ENCODE measurements at places on chromosomes 7 and 10.

DNA sequence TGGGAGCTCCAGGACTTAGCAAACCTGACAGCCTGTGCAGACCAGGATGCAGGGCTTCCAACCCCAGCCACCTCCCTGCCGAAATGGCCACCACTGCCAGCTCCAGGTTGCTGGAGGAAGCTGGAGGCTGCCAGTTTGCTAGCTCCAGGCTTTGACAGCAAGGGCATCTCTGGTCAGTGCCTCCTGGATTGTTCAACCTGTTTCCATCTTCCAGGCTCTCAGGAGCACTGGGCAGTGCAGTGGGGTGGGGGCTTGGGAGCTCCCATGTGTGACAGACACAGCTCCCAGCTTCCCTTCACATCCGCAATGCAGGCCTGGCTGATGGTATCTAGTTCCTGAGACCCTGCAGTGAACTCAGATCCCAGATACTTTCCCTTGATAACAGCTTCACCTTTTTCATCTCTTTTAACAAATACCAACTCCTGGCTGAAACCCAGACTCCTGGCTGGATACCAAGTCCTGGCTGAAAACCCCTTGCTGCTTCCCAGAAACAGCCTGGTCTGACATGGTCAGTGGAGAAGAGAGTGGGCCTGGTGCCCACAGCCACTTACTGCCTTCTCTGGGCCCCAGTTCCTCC lies 20.8 kb upstream of the RET start:
- no peak for DNase-seq

DNA sequence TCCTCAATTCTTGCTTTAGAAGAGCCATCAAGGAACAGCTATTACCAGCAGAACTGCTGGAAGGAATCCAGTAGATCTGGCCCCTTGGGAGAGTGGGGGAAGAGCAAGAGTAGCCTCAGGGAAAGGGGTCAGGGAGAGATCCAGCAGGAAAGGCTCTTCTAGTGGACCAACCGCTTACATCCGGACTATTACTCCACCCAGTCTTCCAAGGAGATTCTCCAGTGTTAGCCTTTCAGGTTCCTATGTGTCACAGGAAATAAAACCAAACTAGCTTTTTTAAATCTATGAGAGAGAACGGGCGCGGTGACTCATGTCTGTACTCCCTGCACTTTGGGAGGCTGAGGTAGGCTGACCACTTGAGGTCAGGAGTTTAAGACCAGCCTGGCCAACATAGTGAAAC lies 34.3 kb downstream of the TET1 start:
- DNase-seq, result no peak

DNA sequence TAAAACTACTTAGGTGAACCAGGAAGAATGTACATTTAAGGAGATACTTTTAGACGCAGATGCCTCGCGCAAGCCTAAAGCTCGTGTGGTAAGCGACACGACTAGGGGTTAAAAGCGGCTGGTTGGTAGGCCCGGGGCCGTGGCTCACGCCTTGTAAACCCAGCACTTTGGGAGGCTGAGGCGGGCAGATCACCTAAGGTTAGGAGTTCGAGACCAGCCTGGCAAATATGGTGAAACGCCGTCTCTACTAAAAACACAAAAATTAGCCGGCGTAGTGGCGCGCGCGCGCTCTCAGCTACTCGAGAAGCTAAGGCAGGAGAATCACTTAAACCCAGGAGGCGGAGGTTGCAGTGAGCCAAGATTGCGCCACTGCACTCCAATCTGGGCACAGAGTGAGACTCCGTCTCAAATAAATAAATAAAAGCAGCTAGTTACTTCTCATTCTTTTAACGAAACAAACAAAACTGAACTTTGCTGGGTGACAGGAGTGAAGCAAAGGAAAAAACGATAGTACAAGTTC lies 879 bp downstream of the NUDT5 start:
- peak; percentile 13 for DNase-seq

GRCh38 chr10:30854656-30855055 lies 177.0 kb downstream of the ZNF438 start:
- DNase-seq, result no peak

GRCh38 chr7:94483843-94484242 lies 25.8 kb upstream of the CASD1 start:
- no peak for DNase-seq

GRCh38 chr10:11587722-11588259 lies 23.7 kb downstream of the USP6NL start:
- no peak for DNase-seq

DNA sequence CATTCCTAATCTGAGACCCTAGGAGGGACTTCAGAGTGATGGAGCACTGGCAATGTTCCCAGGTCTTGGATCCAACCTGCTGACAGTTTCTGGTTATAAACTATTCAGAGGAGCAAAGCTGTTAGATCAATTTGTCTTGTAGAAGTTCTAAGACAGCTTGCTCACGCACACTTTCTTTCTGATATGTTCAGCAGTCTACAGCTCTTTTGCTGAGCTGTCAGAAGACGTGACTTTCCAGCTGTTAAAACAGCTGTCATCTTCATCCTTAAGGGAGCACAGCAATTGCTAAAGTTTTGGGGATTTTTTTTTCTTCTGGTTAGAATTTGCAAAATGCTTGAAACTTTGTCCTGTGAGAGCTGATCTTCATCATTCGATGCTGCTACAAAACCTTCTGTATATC lies 823.1 kb downstream of the SORCS1 start:
- DNase-seq, result no peak

DNA sequence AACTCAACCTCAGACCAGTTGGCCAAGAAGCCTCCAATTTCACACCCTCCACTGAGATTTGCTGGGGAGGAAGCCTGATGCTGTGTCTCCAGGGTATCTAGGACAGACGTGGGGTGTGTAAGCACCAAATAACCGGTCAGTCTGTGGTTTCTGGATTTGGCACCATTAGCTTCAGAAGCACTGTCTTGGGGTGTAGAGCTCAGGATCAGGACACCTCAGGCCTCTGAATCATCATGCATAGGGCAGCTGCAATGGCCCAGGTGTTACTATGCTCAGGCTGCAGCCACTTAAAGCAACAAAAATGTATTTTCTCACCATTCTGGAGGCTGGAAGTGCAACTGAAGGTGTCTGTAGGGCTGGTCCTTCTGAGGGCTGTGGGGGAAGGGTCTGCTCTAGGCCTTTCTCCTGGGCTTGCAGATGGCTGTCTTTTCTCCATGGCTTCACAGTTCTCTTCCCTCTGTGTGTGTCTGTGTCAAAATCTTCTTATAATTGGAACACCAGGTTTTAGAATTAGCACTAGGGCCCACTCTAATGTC lies 73.4 kb upstream of the SEPHS1 start:
- DNase-seq, result no peak

GRCh38 chr10:27743012-27743876 lies 2.4 kb downstream of the MKX start:
- DNase-seq, result no peak

DNA sequence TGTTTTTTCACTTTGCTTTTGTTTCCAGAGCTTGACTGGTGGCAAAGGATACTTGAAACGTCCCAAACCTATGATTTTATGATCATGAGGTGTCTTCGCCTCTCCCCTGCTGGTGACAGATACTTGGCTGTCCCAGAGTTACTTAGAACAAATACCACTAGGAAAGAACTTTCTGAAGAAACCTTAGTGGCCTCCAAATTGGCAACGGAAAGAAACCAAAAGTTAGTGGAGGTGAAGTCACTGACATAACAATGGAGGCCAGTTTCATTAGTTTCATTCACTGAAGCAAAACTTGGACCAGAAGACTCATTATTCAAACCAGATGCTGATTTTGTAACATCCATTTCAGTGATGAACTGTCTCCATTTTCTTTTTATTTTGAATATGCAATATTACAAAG lies 68.6 kb downstream of the JAZF1 start:
- no peak for DNase-seq

DNA sequence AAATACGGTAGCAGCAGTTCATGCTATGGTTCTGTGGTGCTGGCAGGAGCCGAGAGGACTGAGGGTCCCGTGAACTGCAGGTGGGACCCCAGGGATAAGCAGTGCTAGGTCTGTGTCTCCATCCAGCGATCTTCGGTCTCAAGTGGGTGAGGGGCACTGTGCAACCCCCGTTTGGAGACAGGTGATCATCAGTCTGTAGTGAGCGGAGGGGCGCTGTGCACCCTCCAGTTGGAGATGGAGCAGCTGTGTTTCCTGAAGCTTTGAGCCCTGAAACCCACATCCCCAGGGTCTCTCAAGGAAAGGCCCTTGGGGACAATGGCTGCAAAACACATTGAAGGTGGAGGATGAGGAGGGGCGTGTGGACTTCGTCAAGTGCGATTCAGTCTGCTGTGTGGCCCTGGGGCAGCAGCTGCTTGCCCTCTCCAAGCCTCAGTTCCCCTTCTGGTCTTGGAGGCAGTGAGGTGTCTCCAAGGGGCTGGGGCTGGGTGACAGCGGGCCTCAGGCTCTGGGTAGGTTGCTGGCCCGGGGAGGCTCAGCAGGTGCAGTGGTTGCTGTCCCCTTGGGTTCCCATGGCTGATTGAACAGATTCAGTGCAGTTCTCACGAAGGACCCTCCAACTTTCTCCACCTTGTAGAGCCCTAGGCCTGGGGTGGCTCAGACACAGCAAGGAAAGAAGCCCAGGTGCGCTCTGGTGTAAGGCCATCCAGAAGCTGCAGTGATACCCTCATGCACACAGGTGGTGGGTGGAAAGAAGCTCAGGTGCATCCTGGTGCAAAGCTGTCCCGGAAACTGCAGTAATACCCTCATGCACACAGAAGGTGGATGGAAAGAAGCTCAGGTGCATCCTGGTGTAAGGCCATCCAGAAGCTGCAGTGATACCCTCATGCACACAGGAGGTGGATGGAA lies 160.6 kb downstream of the ADARB2 start:
- DNase-seq, result no peak

- no peak for DNase-seq
These were observed 30.3 kb downstream of the GRID1 start for GRCh38 chr10:86336341-86336740.

GRCh38 chr10:111123883-111124282 lies 47.1 kb downstream of the ADRA2A start:
- DNase-seq, result no peak

DNA sequence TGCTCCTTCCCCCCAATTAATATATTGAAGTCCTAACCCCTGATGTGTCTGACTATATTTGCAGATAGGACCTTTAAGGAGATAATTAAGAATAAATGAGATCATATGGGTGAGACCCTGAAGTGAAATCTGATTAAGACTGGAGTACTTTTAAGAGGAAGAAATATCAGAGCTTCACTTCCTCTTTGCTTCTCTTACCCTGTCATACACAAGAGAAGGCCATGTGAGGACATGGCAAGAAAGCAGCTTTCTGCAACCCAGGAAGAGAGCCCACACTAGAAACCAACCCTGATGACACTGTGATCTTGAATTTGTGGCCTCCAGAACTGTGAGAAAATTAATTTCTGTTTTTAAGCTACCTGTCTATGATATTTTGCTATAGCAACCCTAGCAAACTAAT lies 44.2 kb downstream of the JMJD1C start:
- DNase-seq, result no peak

DNA sequence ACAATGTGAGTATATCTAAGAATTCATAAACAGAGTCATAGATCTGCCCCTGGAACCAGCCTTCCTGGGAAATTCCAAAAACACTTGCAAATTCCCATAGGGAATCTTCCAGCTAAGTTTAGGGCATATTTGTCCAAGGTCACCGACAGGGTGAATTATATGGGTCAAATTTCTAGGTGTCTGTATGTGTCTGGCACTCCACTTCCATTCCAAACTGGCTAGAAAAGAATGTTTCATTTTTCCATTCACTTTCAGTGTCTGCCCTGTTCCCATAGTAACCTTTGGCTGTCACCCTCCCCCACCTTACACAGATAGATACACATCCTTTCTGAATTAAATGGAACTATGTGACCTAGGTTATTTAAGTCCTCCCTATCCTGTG lies 230.9 kb downstream of the CREB5 start:
- no peak for DNase-seq

GRCh38 chr7:143205560-143206293 lies 16.1 kb upstream of the TAS2R40 start:
- no peak for DNase-seq

DNA sequence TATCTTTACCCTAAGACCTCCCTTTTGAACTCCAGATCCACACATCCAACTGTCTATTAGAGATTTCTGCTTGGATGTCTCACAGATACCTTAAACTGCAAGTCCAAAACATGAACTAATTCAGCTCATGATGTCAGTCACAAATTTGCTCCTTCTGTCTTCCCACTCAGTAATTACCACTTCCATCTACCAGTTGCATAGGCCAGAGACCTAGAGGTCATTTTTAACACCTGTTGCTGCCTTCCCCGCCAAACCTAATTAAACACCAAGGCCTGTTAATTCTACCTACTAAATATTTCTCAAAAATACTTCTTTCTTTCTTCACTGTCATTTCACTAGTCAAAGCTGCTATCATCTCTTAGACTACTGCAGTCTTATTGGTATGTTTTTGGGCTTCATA lies 8.2 kb downstream of the SLK start:
- DNase-seq, result no peak

DNA sequence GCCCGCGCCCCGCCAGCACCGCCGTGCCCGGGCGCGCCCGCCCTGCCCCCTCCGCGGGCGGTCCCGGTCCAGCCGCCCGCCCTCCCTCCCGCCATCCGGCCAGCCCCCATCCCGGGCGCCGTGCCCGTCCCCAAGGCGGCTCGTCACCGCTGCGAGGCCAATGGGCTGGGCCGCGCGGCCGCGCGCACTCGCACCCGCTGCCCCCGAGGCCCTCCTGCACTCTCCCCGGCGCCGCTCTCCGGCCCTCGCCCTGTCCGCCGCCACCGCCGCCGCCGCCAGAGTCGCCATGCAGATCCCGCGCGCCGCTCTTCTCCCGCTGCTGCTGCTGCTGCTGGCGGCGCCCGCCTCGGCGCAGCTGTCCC lies at the start of gene HTRA1:
Gene HTRA1 (plus strand): TSS at position 187 of the 362 bp plus-strand sequence. CDS start 100 bp downstream, at position 287.
- peak; percentile 46 for DNase-seq

DNA sequence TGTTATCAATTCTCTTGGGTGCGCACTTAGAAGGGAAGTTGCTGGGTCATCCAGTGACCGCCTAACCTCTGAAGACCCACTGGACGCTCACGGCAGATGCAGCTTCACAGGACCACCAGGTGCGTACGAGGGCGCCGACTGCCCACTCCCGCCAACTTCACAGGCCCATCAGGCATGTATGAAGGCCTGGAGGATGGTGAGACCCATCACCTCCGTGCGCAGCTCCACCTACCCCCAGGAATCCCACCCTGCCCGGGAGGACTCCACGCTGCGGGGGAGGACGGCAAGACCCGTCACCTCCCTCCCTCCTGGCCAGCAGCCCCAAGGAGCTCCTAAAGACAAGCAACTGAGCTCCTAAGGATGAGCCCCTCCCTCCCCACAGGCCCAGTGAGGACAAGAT lies 146.9 kb downstream of the MAD1L1 start:
- DNase-seq, result no peak

DNA sequence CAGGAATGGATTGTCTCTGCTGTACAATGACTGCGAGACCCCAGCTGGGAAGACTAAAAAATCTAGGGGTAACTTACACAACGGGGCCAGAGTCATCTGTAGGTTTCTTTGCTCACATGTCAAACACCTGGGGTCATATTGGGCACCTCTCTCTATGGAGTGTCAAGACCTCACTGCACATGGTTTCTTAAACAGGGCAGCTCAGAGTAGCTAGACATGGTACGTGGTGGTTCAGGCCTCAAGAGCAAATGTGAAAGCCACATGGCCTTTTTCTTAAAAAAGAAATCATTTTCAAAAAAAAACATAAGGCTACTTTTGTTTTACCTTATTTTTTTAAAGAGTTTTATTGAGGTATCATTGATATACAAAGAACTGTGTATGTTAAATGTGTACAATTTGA lies 162.2 kb upstream of the ITGB1 start:
- no peak for DNase-seq

- DNase-seq, result no peak
These were observed 328.5 kb downstream of the PTPRN2 start for GRCh38 chr7:158259141-158259540.

All from hypothalamus (tissue), 51 donors.